Activated CD4-positive, alpha-beta T cell treated with anti-CD3 and anti-CD28 coated beads for 36 hours (primary cell): ENCODE measurements at places on chromosomes 16 and 17. TPM values are rescaled to one million over a fixed set of nuclear protein-coding genes. Genes with fewer than 3 reads are reported as not detected.

GRCh38 chr16:84820771-84821170 lies 986 bp downstream of the CRISPLD2 start:
- H3K27ac ChIP-seq: no peak overlapping the region
- no peaks in the 10 kb centered on the region for H3K36me3 ChIP-seq
- H3K4me3 ChIP-seq: no peak overlapping the region
- H3K27me3 ChIP-seq: peaks cover 16% of the 10 kb centered on the region

- peak overlapping the region; percentile 60 for H3K4me3 ChIP-seq
- H3K4me1 ChIP-seq: peaks cover 65% of the 10 kb centered on the region
- peaks cover 75% of the 10 kb centered on the region for H3K27me3 ChIP-seq
- peak; percentile 60 for DNase-seq
- H3K36me3 ChIP-seq: no peaks in the 10 kb centered on the region
Observed at GRCh38 chr17:36937959-36938565, 787 bp downstream of the LHX1 start.

DNA sequence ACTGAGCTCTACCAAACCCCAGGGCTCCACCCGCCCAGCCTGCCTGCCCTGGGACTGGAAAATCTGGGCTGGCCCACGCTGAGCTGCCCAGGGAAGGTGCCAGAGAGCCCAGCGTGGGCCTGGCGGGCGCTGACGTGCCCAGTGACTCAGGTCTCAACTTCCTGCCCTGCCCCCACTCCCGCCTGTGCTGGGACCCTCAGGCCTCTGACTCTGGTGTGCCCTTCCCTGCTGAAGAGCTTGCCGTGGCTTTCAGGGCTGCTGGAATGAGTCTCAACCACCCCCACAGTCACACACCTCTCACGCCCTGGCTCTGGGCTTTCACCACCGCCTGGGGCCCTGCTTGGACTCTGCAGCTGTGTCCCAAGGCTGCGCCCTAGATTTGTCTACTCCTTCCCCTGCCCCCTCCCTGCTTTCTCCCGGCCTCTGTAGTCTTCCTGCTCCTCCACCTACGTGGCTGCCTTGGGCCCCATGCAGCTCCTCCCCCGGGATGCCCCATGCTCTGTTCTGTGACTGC lies 10.4 kb downstream of the LLGL1 start:
- DNase-seq: peak; percentile 78
- no peak overlapping the region for H3K4me3 ChIP-seq
- H3K36me3 ChIP-seq: peaks cover 9% of the 10 kb centered on the region
- peak overlapping the region; percentile 74 for H3K27ac ChIP-seq
- peaks cover 16% of the 10 kb centered on the region for H3K4me1 ChIP-seq
- H3K27me3 ChIP-seq: no peaks in the 10 kb centered on the region

PHOSPHO1 gene
- not detected for total RNA-seq

ASGR1 gene
- 1.1 TPM for total RNA-seq

- no peaks in the 10 kb centered on the region for H3K27me3 ChIP-seq
- no peak overlapping the region for H3K27ac ChIP-seq
- H3K36me3 ChIP-seq: no peaks in the 10 kb centered on the region
Observed at GRCh38 chr17:35287286-35287811, 44.5 kb downstream of the SLFN5 start.

DNA sequence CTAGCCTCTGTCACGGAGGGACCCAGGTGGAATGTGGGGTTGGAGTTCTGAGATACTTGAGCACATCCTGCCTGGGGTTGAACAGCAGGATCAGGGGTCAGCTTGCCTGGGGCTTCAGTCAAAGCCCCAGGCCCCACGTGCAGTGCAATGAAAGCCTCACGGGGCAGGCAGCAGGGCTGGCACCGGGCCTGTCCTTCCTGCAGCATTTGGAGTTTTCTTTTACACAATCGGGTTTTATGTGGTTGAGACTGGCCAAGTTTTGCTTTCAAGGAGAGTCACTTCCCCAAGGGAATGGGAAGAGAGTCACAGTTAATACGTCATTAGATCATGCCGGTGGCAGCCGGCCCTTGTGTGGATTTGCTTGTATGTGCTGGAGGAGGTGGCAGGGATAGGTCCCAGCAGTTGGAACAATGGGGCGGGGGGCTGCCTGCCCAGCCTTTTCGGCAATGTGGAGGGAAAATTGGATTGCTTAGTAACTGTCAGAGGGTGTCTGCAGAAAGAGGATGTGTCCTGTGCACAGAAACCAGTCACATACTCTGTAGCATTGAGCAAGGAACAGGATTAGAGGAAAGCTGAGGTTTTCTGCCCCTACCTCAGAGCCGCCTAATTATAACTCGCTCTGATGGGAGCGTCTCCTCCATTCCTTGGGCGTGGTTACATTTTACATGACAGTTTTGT lies 4.5 kb downstream of the RMI2 start:
- H3K4me1 ChIP-seq: peaks cover 63% of the 10 kb centered on the region
- H3K27ac ChIP-seq: no peak overlapping the region
- no peaks in the 10 kb centered on the region for H3K27me3 ChIP-seq
- no peak for DNase-seq

PDIA2 gene
- total RNA-seq: not detected

KRT12 gene
- total RNA-seq: not detected

- H3K36me3 ChIP-seq: no peaks in the 10 kb centered on the region
- H3K4me1 ChIP-seq: no peaks in the 10 kb centered on the region
Observed at GRCh38 chr17:199191-199604, 17.7 kb upstream of the DOC2B start.

- DNase-seq: no peak
- no peaks in the 10 kb centered on the region for H3K27me3 ChIP-seq
- no peaks in the 10 kb centered on the region for H3K36me3 ChIP-seq
- no peak overlapping the region for H3K27ac ChIP-seq
- no peaks in the 10 kb centered on the region for H3K4me1 ChIP-seq
Observed at GRCh38 chr17:14469971-14470370, 169.1 kb downstream of the HS3ST3B1 start.

CMTM2 gene
- not detected for total RNA-seq

- H3K4me1 ChIP-seq: peaks cover 2% of the 10 kb centered on the region
- peak within 1 kb of the TSS; percentile 69 for H3K4me3 ChIP-seq
- DNase-seq: peak; percentile 78
- peaks cover 42% of the 10 kb centered on the region for H3K27me3 ChIP-seq
Observed at GRCh38 chr17:47253541-47254402, at the start of gene ITGB3. Gene ITGB3 (plus strand): TSS chr17:47253827. CDS start chr17:47253862, 35 bp downstream.

GRCh38 chr16:87391324-87391949 lies 699 bp upstream of the MAP1LC3B start:
- DNase-seq: no peak
- peak overlapping the region; percentile 97 for H3K27ac ChIP-seq

CACNG1 gene
- total RNA-seq: not detected

- H3K4me3 ChIP-seq: no peak overlapping the region
- peaks cover 24% of the 10 kb centered on the region for H3K4me1 ChIP-seq
- H3K27me3 ChIP-seq: no peaks in the 10 kb centered on the region
- DNase-seq: peak; percentile 70
- peak overlapping the region; percentile 55 for H3K27ac ChIP-seq
Observed at GRCh38 chr17:20206068-20206467, 196.9 kb downstream of the SPECC1 start.
